ENCODE measurements at places on chromosomes 11 and 22. TPM values are rescaled to one million over a fixed set of nuclear protein-coding genes. Genes with fewer than 3 reads are reported as not detected.
A peak's percentile ranks its signal among the peaks of the same experiment; 100 is the strongest.

- no peak for DNase-seq
Measured at GRCh38 chr11:43223026-43223425, 88.8 kb upstream of the API5 start.

DNA sequence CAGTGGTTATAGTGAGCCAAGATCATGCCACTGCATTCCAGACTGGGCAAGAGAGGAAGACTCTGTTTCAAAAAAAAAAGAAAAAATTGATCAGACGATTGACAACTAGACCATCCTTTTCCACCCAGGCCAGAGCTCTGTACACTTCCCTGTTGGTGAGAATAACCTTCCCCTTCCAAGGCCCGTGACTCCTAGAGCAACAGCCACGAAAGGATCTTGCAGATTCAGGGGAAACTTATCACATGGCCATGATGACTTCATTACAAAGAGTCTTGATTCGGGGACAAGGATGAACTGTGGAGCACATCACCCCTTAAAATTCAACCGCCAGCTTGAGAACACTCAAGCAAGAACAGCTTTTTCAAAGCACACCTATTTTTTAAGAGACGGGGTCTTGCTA, 10.3 kb downstream of the CD5 start:
- no peak for DNase-seq

- DNase-seq = no peak
Measured at GRCh38 chr11:44955015-44955738, 4.5 kb upstream of the TP53I11 start.

GRCh38 chr22:27709919-27710675, 91.5 kb downstream of the MN1 start:
- DNase-seq = no peak

DNA sequence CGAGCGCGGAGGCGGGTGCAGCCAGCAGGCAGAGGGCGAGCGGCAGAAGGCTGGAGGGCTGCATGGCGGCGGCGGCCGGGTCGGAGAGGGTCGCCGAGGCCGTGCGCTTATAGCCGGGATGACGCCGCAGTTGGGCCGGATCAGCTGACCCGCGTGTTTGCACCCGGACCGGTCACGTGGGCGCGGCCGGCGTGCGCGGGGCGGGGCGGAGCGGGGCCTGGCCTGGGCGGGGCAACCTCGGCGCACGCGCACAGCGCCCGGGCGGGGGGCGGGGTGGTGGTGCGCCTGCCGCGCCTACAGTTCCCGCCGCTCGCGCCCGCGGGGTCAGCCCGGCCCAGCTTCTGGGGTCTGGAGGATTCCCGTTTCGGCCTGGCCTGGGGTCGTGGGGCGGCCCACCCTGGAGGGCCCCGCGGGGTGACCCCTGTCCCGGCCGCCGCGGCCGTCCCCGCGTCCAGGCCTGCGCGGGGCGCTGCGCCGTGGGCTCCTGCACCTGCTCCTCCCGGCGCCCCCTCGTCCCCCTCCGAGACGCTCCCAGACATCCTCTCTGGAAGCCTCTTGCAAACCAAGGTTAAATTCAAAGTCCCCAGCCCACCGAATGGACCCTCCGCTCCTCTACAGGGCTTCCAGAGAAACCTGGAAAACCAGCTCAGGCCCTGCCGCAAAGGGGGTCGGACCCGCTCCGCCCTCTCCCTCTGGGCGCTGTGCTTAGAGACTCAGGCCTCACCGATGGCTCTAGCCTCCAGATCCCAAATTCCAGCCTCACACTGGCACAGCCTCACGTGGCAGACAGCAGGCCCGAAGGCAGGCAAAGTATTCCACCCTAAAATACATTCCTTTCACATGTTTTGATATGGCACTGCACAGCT, at the start of gene CTSD:
Gene CTSD (minus strand): TSS at position 132 of the 866 bp plus-strand sequence. CDS start 68 bp downstream, at position 64.
- peak; percentile 87 for DNase-seq

DNA sequence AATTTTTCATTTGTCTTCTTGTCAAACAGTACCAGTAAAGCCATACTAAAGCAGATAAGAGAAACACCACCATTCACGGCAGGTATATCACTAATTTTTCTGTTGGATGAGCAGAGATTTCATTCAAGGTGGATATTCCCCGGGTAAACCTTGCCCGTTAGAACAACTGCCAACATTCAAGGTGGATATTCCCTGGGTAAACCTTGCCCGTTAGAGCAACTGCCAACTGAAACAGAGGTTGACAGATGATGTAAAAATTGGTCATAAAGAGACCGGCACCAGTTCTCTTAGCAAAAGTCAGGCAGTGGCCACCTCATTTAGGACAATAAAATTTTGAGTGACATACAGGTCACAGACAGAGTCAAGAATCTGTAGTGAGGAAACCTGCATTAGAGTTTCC, 423.4 kb upstream of the SYN3 start:
- DNase-seq = no peak

C11orf58 gene
- total RNA-seq = 145 TPM

CCDC87 gene
- 0.22 TPM for total RNA-seq

EIF4ENIF1 gene
- total RNA-seq = 10.6 TPM

MPEG1 gene
- total RNA-seq = 2.9 TPM

LRRC56 gene
- total RNA-seq = 2.4 TPM

All from CD4-positive, alpha-beta T cell (primary cell).